ENCODE measurements at places on chromosomes 7 and 10.

- DNase-seq: no peak
Measured at GRCh38 chr10:127122831-127123230, 73.6 kb downstream of the INSYN2A start.

- no peak for DNase-seq
Measured at GRCh38 chr10:133241501-133242205, 4.0 kb downstream of the VENTX start.

DNA sequence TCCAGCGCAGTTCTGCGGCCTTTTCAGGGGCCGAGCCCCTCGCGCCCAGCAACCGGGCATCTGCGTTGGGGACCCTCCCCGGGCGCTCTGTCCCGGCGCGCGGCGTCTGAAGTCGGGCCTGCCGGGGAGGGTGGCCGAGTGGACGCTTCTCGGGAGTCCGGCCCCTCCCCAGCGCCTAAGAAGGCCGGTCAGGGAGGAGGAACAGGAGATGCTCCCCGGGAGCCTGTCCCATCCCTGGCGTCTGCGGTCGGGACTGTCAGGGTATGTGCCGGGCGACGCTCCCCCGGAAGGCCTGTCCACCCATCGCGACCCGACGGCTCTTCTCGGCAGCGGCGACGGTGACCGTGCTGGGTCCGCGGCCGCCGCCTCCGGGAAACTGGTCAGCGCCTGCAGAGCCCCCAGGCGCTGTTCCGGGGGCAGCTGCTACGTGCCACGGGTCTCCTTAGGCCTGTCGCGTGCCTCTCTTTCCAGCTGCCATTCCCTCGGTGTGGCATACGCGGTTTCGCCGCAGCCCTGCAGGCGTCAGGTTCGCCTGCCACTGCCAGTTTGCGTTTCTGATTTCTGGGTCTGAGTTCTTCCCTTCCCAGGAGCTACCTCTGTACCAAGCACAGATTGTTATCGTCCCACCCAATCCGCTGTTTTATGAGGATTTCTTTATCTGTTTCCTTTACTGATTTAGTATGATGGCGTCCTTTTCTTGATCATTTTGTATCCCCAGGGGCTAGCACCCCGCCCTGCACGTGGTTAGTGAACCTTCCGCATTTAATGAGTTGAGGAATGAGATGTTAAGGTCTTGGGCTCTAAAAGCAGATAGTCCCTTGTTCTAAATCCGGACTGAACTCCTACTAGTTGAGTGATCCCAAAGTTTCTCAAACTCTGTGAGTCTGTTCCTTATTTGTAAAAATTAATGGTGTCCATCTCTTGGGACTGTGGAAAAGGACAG is 782 bp downstream of the IFIT5 start:
- peak; percentile 37 for DNase-seq

DNA sequence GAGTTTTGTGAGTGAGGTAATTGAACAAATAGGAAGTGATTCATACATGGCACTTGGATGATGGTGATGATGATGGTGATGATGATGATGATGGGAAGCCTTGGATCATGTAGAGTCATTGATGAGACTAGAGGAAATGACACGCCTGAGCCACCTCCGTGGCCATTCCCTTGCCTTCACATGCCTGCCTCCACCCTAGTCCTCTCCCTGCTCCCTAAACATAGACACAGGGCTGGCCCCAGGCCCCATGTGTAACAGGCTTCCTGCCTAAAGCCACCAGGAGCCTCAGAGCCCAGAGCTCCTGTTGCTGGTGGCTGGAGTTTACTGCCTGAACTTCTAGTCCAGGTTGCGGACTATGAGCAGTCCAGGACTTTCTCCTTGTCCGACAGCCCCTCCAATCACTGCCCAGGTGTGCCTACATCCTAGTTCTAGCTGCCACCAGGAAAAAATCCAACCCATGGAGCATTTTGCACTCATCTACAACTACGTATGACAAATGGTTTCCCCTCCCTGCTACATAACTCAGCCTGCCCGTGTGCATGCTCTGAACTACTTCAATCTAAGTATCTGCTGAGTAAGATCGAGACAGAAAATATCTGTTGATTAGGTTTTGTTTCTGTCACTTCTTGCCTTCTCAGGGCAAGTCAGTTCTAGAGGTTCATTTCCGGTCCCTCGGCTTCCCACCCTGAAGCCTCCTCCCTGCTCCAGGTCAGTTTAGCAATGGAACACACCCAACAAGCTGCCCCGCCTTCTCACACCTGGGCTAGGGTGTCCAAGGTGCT is 35.5 kb upstream of the KDM7A start:
- no peak for DNase-seq

GRCh38 chr10:35600193-35600592 is 4.9 kb upstream of the GJD4 start:
- no peak for DNase-seq

GRCh38 chr10:28302012-28302637 is 739 bp downstream of the MPP7 start:
- no peak for DNase-seq

DNA sequence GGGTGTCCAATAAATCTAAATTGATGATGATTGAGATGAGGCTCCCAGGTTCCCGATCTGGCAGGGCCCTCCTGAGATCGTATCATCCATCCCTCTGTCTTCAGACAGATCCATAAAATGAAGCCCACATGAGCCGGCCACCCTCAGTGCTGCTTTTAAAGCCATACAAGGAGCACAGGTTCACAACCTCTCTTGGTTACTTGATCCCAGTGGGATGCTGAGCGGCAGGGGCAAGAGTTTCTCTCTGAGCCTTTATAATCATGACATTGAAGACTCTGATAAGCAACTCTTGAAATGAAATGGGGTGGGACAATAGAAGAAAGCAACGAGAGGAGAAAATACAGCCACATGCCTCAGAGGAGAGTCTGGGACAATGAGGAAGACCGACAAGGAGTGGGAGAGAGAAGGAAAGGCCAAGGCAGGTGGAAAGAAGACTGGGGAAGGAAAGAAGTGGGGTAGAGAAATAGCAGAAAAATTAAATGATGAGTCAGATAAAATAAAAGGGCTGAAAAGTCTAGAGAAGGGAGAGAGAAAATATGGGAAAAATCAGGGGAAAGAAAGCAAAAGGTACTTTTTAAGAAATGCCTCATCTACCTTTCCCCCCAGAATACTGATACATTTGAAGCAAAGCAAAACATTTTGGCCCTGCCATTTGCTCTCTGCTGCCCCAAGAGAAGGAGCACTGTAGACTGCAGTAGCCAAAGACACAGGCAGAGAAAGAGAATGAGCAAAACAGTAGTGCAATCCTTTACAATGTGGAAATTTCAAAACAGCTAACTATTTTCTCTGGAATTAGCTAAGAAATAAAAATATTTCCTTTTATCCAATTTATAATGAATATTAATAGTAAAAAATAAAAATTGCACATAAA is 14.6 kb downstream of the GBX1 start:
- DNase-seq: no peak

DNA sequence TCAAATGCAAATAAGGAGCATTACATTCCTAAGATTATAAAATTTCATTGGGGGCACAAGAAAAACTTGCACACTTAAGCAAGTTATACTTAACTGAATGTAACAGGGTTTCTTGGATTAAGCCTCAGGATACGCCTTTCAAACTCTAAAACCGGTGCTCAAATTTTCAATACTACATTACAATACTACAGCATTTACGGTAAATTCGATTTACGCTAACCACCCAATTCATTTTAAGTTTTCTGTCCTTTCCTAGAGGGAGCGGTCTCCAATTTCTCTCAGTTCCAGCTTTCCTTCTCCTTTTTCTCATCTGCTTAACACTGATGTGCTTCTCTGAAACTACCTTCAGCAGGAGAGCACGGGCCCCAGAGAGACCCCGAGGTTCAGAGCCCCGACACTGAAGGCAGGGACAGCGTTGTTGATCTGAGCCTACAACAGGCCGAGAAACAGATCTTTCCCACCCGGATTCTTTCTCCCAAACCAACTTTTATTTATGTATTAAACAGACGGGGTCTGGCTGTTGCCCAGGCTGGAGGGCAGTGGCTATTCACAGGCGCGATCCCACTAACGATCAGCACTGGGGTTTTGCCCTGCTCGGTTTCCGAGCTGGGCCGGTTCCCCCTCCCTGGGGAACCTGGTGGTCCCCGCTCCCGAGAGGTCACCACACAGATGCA is 798 bp downstream of the ZNF425 start:
- DNase-seq: no peak

GRCh38 chr10:96482815-96483588 is 30.7 kb downstream of the TLL2 start:
- no peak for DNase-seq

GRCh38 chr7:114970308-114970707 is 48.4 kb downstream of the MDFIC start:
- DNase-seq: no peak

- DNase-seq: no peak
Measured at GRCh38 chr10:58017719-58018367, 249.9 kb downstream of the IPMK start.

DNA sequence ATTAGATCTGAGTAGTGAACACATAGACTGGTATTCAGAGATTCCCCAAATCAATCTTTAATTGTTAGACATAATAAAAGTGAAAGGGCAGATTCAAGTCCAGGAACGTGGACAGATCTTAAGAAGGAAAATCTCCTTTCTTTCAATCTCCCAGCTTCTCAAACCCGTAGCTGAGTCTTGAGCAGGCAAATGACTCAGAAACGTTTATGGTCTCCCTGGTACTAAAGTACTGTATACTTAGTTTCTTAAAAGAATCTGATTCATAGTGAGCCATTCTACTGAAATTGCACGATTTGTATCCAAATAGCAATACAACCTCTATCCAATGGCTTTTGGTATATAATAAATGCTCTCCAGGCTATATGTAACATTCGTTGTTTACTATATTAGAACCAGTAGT is 140.4 kb upstream of the RHEB start:
- DNase-seq: no peak

GRCh38 chr10:30827531-30828120 is 198.1 kb upstream of the LYZL2 start:
- DNase-seq: no peak

- DNase-seq: no peak
Measured at GRCh38 chr10:44961230-44961571, 1.6 kb downstream of the RASSF4 start.

GRCh38 chr10:91214911-91215310 is 5.6 kb upstream of the PCGF5 start:
- no peak for DNase-seq

- peak; percentile 99 for DNase-seq
Measured at GRCh38 chr7:82559193-82559805, 115.7 kb upstream of the CACNA2D1 start.

DNA sequence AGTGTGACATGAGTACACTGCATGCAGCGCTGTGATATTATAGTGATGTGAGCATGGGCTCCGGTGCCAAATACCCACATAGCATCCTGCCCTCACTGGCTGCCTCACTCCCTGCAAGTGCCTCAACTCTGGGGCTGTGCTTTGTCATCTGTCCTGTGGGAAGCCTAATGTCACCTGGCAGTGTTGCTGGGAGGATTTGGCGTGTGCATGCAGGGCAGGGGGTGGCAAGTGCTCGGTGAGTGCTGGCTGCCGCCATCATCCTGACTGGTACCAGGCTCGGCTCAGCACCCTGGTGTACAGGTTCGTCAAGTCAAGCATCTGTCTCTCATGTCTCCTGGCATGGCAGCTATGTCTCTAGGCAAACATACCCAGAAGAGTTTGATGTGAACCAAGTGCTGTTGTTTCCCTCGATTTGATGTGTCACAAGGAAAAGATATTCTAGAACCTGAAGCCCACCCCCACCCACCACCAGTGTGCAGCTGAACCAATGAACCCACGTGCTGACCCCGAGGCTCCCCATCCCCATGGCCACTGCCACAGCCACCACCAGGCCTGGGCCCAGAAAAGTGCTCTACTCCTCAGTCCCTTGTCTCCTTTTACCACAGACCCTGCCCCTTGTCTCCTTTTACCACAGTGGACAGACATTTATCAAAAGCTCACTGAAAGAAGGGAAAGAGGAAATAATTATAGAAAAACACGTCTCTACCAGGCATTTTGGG is 135.8 kb downstream of the MAPK8 start:
- no peak for DNase-seq

- DNase-seq: no peak
Measured at GRCh38 chr7:37971491-37971890, 51.1 kb downstream of the EPDR1 start.

- no peak for DNase-seq
Measured at GRCh38 chr7:122858320-122858719, 27.9 kb downstream of the CADPS2 start.

DNA sequence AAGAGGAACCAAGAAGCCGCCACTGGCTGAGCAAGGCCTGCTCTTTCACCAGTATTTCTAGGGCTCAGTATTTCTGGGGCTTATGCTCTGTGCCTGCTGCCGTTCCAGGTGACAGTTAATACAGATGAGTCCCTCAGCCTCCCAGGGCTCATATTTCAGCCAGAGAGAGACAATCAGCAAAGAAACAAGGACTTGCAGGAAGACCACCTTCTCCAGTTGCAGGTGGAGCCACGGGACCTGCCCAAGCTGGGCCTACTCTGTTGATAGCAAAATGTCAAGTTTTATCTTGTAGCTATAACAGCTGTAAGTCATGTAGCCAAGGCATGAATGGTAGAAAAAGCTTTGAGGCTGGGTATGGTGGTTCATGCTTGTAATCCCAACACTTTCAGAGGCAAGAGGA is 42.7 kb downstream of the NPTX2 start:
- DNase-seq: no peak

GRCh38 chr7:152661479-152661878 is 14.5 kb downstream of the XRCC2 start:
- no peak for DNase-seq

GRCh38 chr10:123117644-123118417 is 17.9 kb upstream of the HMX3 start:
- DNase-seq: no peak

GRCh38 chr7:106262221-106262881 is 22.4 kb downstream of the NAMPT start:
- DNase-seq: no peak

DNA sequence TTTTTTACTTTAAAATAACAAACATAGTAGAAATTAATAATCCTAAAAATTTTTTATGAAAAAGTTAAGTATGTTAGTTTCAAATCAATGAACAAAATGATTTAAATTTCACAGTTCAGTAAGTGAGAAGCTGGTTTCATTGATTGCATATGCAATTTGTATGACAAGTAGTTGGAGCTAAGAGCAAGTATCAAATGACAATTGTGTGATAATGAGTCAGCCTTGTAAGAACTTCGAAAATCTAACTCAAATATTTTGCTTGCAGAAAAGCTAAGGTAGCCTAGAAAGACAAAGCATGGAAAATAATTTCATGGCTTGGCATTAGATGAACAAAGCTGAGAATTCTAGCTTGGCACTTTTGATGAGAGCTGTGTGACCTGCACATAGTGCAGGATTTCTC is 111.5 kb downstream of the HDAC9 start:
- DNase-seq: no peak

Data from NCI-H2081 (cell line).